ENCODE measurements at places on chromosomes 4 and X. TPM values are rescaled to one million over a fixed set of nuclear protein-coding genes. Genes with fewer than 3 reads are reported as not detected.

GRCh38 chrX:95332530-95332929 is 1352.1 kb upstream of the DIAPH2 start:
- no peak for DNase-seq

DNA sequence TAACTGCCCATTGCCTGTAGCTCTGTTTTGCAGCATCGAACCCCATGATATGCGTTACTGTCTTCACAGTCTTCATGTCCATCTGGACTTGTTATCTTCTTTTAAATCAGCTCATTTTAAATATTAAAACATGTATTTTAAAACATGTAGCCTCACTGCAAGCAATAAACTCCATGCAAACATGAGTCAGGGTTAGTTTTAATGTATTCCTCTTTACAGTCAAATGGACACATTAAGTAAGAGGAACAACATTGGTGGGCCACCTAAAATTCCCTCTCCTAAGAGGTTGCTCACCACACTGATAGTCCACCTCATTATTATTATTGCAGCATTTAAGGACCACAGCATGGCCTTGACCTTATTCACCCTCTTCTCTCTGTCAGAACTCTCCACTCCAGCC is 74.1 kb downstream of the CLCN5 start:
- no peak for DNase-seq

GRCh38 chr4:119471259-119471658 is 149.3 kb upstream of the FABP2 start:
- DNase-seq: no peak

GRCh38 chrX:31423609-31424189 is 351.9 kb upstream of the FTHL17 start:
- peak; percentile 20 for DNase-seq

DNA sequence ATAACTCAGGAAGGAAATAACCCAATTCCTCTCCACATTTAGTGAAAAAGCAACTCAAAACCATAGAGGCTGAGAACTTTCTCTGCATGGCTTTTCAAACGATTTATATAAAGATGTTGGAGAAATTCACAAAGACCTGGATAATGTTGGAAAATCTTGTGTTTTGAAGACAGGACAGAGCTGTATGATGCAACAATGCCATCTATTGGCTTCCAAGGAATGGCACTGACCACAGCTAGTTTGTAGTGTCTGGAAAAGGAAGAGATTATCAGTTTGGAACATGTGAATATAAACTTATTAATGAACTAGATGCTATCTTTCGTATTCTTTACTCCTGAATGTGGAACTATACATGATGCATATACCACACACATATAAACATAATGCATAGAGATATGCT is 503.6 kb downstream of the IL1RAPL1 start:
- DNase-seq: no peak

DNA sequence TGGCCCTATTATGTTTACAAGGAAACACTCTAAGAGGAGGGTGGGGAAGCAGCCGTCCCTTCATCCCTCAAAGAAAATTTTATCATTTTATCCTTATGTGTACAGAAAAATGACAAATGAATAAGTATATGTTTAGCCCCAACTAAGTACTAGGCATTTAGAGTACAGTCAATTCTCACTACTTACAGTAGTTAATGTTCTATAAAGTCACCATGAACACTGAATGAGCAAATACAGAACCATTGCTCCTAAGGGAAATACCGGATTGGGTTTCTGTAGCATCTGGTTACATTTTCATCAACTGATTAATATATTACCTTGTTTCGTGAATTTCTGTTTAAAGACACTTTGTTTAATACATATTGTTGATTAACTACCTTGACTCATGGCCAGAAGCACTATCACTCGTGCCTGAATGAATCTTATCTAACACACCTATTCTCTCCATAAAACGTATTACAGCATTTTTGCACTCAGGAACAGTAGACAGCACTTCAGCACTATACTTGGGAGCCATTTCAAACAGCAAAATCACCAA is 109.3 kb downstream of the ASB9 start:
- no peak for DNase-seq

DNA sequence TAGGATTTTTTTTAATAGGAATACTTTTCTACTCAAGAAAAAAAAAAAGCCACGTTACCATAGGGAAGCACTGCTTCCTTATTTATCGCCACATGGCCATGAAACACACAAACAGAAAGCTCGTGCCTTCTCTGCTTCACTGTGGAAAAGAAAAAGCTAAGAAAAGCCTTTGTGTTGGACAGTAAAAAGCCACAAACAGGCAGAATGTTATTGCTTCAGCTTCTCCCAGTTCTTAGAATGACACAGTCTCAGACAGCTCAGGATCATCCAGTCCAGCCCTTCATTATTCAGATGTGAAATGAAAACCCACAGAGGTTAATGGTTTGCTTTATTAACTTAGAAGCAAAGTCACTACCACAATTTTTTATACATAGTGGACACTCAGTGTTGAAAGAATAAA is 181.6 kb upstream of the NOCT start:
- no peak for DNase-seq

- DNase-seq: no peak
Measured at GRCh38 chrX:626745-627509, 3.7 kb upstream of the SHOX start.

DNA sequence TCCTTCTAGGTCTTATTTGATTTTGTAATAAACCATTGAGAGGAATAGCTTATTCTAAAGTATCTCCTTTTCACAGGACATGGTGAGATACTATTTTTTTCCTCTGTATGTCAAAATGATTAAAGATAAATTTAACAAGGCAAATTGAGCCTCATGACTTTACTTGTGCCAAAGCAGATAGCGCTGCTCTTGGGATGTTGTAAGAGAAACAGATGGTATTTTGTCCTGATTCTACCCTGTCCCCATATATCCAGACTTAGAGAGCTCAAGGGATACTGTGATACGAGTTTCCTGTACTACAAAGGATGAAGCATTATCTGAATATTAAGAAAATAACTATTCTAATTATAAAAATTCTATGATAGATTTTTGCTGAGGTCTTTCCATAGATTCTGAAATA is 34.0 kb downstream of the EMCN start:
- DNase-seq: no peak

RNF150 gene
- 0.43 TPM for total RNA-seq

TET2 gene
- total RNA-seq: 31.3 TPM

GRCh38 chr4:136319789-136320464 is 1212.4 kb downstream of the PCDH18 start:
- no peak for DNase-seq

DNA sequence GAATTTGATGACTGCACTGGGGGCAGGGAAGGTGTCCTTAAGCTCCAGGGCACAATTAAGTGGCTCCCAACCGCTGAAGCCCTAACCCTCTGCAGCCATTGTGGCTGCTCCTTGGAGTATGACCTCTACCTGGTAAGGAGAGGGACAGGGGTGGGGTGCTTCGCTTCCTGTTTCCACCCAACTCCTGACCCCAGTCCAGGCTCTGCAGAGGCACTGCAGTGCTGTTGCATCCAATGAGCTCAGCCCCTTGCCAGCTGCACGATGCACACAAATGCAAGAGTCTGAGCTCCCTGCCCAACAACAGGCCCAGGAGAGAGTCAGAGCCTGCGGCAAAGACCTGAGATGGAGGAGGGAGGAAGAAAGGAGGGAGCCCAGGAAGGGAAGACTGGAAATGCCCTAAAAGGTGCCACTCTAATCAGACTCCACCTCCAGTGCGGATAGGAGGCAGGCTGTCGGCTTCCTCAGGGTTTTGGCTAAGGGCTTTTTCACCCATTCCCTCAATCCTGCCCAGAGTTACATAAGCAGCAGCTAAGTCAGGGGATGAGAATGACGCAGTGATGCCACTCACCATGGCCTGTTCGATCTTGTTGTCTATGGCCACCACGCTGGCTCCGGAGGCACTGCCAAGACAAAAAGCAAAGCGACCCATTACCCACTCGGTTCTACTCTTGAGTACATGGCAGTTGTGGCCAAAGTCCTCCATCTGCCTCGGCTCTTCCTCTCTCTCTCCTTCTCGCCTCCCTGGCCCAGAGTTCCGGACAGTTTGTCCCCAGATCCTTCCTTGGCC is 60.1 kb downstream of the TSC22D3 start:
- no peak for DNase-seq

CENPVL1 gene
- total RNA-seq: not detected

DNA sequence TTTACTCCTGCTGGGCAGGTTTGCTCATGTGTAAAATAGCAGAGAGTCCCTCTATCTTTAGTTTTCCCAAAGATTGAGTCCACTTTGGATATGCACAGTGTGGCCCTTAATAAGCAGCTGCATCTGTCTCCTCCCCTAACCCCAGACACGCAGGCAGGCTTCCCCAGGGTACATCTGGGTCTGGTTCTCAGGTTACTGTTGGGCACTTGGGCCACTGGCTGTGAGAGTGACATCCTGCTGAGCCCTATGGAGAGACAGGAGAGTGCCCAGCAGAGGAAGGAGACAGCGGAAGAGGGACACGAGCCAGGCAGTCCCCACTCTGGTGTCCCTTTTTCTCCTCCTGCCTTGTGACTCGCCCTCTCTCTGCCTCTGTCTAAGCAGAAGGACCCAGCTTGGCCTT is 16.0 kb downstream of the XK start:
- no peak for DNase-seq

GRCh38 chr4:123299212-123299691 is 97.3 kb upstream of the SPRY1 start:
- DNase-seq: no peak
